ENCODE measurements at places on chromosomes 12 and 14.

DNA sequence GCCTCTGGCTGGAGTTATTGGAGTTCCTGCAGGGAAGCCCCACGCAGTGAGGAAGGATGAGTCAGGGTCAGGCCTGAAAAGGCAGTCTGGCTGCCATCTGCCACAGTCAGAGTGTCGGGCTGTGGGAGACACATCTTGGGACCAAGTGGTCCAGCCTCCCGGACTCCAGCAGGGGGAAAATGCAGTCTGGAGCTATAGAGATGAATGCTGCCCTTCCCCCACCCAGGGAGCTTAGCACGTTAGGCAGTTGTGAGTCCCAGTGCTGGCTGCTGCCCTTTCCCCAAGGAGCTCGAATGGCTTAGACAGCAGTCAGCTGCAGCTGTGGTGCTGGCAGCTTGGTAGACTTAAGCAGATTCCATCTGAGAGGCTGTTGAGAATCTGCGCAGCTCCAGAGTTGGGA lies 8.2 kb upstream of the NTS start:
- no peak for DNase-seq

DNA sequence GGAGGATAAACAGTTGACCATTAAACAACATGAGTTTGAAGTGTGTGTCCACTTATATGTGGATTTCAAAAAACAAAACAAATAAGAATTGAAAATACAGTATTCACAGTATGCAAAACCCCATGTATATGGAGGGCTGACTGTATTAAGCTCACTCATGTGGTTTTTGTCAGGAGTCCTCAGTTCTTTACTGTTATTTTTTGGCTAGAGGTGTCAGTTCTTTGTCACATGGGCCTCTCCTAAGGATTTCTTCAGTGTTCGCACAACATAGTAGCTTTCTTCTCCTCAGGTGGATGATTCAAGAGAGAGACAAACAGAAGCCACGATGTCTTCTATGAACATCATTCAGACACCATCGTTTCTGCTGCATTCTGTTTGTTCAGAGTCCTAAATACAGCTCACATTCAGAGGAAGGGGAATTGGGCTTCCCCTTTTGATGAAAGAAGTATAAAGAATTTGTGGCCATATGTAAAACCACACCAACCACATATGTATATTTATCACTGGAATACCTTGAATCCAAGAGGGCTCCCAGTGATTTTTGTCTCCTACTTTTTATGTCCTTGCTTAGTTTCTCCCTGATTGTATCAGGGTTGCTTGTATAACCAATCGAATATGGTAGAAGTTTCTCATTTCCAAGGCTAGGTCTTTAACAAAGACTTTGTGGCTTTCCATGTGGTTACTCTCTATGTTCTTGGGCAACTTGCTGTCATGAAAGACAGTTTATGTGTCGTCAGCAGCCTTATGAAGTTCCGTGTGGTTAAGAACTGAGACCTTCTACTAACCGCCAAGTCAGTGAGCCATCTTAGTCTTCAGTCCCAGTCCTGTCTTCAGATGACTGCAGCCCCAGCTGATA lies 18.9 kb downstream of the MNAT1 start:
- DNase-seq, result peak; percentile 76

- no peak for DNase-seq
These were observed 7.7 kb downstream of the BRF1 start for GRCh38 chr14:105292826-105293711.

DNA sequence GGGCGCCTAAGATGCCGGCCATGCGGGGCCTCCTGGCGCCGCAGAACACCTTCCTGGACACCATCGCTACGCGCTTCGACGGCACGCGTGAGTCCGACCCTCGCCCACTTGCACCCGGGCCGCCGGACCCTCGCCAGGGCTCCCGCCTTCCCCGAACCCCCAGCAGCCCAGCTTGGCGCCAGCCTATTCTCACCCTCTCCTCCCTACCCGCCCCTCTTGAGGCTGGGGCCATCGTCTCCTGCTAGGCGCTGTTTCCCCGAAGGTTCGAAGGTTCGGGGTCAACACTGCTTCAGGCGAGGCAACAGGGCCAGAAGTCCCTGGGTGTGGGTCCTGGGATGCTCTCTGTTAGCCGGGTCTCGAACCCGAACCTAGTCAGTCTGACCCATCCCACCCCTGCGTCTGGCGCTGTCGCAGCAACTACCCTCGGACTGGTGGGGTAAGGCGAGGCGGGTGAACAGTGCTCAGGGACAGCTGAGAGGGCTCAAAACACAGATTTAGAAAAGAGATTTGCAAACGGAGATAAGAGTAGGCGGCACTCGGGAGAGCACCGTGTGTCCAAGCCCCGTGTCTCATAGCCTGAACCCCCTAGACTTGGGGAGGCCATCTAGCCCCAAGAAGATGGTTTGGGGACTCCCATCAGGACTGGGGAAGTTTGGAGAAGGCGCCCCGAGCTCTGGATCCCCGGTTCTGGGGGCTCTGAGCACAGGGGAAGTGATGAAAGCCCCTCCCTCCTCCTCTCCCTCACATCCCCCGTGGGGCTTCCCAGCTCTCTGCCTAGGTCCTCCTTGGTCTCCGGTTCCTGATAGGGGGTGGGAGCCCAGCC lies 787 bp downstream of the KCNH3 start:
- DNase-seq, result no peak

DNA sequence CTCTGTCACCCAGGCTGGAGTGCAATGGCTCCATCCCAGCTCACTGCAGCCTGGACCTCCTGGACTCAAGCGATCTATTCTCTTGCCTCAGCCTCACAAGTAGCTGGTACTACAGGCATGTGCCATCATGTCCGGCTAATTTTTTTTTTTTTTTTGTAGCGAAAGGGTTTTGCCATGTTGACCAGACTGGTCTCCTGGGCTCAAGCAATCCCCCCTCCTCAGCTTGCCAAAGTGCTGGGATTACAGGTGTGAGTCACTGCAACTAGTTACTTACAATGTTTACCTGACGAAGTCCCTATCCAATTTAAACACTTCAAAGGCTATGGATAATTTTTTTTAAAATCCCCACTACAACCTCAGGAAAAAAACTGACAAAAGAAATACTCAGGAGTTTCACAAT lies 1.8 kb downstream of the KRR1 start:
- no peak for DNase-seq

DNA sequence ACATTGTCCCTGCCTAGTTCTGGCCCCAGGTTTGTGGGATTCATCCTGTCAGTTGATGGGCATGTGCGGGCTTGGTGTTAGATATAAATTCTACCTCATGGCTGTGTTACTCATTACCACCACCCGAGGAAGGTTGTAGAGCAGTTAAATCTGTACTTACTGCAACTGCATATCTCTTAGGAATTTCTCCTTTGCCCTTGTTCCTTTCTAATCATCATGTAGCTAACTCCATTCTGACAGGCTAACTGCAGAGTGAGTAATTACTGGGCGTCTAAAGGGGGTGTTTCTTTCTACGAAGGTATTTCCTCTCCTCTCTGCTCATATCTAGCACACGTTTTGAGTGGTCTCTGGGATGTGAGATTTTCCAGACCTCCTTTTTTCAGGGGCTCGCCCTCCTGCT lies 1076.7 kb downstream of the TMTC2 start:
- no peak for DNase-seq

- DNase-seq, result no peak
These were observed 69.7 kb downstream of the SEC23A start for GRCh38 chr14:39033371-39033770.

- DNase-seq, result no peak
These were observed 64.3 kb downstream of the C2CD5 start for GRCh38 chr12:22480016-22480415.

DNA sequence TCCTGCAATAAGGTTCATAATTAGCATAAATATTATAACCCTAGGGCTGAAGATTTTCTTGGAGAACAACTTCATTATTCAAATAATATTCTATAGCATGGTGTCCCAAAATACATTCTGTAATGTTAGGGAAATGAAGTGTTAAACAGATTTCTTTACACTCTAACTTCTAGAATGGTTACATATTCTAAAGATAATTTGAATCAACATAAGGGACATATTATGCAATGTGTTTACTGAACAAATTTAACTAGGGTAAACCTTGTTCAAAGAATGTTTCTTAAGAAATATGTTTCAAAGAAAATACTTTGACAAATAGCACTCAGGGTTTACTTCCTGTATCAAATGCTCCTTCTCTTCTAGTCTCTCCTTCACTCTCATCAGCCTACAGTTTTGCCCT lies 281.6 kb downstream of the SLC6A15 start:
- DNase-seq, result no peak

GRCh38 chr12:20490213-20490612 lies 121.9 kb downstream of the PDE3A start:
- DNase-seq, result no peak

GRCh38 chr12:117468016-117468415 lies 106.6 kb upstream of the NOS1 start:
- no peak for DNase-seq

DNA sequence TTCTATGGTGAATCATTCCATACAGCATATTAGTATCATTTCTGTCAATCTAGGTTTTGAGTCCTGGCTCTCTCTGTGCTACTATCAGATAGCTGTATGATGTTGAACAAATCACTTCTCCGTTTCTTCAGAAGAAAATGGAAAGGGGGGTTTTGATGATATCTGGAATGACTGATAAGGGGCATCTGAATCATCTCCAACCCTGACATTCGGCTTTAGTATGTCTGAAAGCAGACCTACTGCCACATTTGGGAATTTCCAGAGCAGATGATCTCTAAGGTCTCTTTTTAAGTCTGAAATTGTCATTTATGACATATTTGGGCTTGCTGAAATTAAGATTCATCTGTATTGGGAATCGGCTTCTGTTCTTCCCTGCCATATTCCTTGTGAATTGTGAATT lies 10.1 kb downstream of the MLF2 start:
- DNase-seq, result no peak

GRCh38 chr12:29625359-29625953 lies 128.0 kb upstream of the OVCH1 start:
- no peak for DNase-seq

- no peak for DNase-seq
These were observed 174.8 kb downstream of the LRIG3 start for GRCh38 chr12:58745348-58746125.

DNA sequence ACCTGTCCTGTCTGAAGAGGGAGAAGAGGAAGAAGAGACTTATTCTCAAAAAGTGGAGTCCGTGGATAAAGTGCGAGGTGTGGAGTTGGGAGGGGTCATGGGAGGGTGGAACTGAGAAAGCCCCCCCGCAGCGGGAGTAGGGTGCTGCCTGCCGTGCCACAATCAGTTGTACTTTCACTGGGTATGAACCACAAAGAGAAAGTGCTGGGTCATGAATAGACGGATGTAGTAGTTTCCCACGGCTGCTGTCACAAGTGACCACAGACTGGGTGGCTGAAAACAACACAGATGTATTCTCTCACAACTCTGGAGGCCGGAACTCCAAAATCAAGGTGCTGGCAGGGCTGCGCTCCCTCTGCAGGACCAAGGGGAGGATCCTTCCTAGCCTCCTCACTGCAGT lies 5.5 kb downstream of the DNAH10 start:
- peak; percentile 19 for DNase-seq

DNA sequence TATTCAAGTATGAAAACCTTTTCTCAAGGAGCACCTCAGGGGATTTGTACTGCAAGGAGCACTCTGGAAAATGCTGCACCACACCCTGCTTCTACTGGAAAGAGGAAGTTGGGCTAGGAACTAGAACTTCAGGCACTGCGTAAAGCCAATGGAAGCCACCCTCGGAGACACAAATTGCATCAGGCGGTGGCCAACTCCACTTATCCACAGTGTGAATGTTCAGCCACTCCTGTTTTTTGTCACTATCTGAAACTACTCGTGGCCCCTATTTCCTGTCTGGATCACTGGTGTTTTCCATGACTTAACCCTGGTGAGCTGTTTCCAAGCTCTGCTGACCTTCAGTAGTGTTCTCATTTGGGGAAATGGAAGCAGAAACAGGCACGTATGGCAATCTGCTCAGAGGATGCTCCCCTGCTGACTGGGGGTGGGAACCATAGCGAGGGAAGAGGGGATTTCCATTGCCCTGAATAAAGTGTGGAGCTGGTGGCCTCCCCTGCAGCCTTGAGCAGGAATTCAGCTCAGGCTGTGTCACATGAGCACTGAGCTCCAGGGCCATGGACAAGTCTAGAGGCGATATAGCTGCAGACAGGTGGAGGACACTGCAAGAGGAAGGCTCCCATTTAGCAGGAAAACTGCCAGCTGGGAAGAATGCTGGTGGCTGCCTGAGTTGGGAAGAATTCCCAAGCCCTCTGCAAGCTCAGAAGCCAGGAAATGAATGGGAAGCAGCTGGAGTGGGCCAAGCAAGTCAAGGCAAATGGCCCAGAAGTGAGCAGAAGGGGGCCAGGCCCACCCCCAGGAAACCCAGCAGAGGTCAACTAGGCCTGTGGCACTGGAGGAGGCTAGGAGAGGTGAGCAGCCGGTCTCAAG lies 50.5 kb upstream of the RAP1B start:
- no peak for DNase-seq

- DNase-seq, result no peak
These were observed 23.1 kb upstream of the P2RX4 start for GRCh38 chr12:121186826-121187225.

- DNase-seq, result no peak
These were observed 306.6 kb upstream of the MIS18BP1 start for GRCh38 chr14:45559626-45560025.

DNA sequence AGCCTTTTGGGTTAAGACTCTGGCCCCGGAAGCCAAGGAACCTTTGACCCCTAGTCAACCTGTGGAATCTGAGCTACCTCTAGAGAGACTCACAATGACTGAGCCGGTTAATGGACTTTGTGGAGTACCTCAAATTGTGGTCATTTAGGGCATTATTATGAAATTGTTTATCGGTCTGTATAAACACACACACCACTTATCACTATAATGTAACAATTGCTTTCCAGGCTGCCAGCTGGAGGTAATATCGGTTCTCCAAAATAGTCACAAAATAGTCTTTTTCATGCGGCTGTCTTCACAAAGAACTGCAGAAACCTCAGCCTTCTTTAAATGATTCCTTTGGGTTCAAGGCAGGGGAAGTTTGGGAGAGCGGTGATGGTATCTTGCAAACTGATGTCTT lies 144.2 kb downstream of the DACT1 start:
- DNase-seq, result no peak

DNA sequence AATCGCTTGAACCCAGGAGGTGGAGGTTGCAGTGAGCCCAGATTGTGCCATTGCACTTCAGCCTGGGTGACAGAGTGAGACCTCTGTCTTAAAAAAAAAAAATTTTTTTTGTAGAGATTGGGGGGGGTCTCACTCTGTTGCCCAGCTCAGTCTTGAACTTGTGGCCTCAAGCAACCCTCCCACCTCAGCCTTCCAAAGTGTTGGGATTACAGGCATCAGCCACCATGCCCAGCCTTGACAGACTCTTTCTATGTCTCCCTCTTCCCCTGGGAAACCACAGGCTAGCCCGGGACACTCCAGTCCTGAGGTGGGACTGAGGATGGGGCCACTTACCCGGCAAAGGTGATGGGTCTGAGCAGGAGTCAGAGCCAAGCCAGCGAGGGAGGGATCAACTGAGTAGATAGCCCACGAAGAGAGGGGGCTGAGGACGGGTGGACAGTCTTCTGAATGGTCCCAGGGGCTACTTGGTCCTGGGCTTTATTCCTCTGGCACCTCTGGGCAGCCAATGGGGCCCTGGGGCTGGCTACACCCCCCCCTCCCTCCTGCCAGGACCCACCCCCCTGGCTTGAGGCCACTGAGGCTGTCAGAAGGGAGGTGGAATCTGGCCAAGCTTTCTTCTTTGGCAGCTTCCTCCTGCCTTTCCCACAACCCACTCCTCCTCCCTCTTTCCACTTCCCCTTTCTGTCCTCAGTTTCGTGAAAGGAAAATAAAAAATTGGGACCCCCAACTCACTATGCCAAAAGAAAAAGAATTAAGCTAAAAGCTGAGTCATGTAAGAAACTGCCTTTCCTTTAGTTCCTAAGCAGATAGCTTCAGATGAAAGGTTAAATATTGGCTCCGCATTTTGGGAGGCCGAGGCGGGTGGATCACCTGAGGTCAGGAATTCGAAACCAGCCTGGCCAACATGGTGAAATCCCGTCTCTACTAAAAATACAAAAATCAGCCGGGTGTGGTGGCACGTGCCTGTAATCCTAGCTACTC lies at the start of gene SDS:
Gene SDS, minus strand, starts transcription at position 453 of the 981 bp plus-strand sequence. CDS start 4,179 bp downstream, outside the sequence.
- peak; percentile 14 for DNase-seq

Data from H4 (cell line).